ENCODE measurements at places on chromosomes 4 and X. TPM values are rescaled to one million over a fixed set of nuclear protein-coding genes. Genes with fewer than 3 reads are reported as not detected.

DNA sequence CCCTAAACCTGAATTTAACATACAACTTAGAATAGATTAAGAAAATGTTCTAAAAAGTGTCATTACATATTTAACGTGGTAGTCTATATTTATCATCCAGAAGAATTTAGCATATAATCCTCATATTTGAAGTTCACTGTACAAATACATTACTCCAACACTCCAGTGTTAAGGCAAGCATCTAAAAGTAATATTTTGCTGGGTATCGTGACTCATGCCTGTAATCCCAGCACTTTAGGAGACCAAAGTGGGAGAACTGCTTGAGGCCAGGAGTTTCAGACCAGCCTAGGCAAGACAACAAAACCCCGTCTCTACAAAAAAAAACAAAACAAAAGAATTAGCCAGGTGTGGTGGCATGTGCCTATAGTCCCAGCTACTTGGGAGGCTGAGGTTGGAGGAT, 24.8 kb downstream of the LRBA start:
- H3K27me3 ChIP-seq = no peaks in the 10 kb centered on the region
- H3K27ac ChIP-seq = no peak overlapping the region
- no peak for DNase-seq
- no peaks in the 10 kb centered on the region for H3K4me1 ChIP-seq

DNA sequence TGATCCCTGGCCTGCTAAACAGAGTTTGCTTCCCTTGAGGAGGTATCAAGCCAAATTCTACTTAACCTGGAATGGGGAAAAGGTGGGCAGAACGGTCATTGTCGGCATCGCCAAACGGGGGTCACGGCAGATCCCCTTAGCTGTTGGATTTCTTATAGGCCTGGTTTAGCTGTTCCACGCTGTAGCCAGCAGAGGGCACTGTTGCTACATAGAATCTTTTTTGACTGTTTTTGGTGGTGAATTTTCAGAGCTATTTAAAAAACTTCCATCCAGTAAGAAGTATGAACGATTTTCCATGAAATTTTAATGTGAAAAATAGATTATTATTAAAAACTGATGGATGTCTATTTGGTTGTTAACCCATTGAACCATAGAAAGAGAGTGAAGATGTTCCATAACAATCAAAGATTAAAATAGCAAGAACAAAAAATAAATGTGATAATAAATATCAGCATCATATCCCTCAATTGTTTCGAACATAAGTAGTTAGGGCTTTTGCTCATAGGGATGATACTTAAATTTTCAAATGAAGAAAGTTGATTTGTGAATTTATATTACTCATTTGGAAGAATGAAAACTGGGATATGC, 56.6 kb downstream of the LINC00632 start:
- DNase-seq = no peak
- H3K4me3 ChIP-seq = no peak overlapping the region
- no peak overlapping the region for H3K27ac ChIP-seq
- peaks cover 13% of the 10 kb centered on the region for H3K27me3 ChIP-seq

GRCh38 chr4:149988087-149988410, 90.2 kb upstream of the DCLK2 start:
- H3K27me3 ChIP-seq = no peaks in the 10 kb centered on the region
- no peaks in the 10 kb centered on the region for H3K36me3 ChIP-seq
- no peak overlapping the region for H3K4me3 ChIP-seq
- no peak overlapping the region for H3K27ac ChIP-seq
- DNase-seq = no peak

GRCh38 chr4:106195435-106195950, 120.5 kb downstream of the TBCK start:
- DNase-seq = no peak
- H3K36me3 ChIP-seq = peaks cover 10% of the 10 kb centered on the region
- H3K27me3 ChIP-seq = no peaks in the 10 kb centered on the region
- H3K4me3 ChIP-seq = no peak overlapping the region
- H3K27ac ChIP-seq = no peak overlapping the region

DNA sequence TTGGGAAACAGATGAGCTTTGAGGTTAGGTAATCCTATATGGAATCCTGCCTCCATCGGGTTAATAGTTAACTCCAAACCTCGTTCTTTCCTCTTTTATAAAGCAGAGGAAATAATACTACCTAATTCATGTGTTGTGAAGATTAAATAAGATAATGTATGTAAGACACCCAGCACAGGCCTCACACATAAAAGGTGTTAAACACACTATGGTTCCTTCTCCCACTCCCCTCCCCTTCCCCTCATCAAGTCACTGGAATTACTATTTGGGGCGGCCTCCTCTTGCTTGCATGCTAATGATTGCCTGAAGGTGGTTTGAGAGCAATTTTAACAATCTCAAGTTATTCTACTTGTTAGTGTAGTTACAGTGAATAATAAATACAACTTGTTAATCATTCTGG, 404.4 kb upstream of the RASGEF1B start:
- no peaks in the 10 kb centered on the region for H3K36me3 ChIP-seq
- no peak overlapping the region for H3K4me3 ChIP-seq
- DNase-seq = no peak
- H3K4me1 ChIP-seq = no peaks in the 10 kb centered on the region
- no peaks in the 10 kb centered on the region for H3K27me3 ChIP-seq

- H3K4me1 ChIP-seq = no peaks in the 10 kb centered on the region
- H3K27me3 ChIP-seq = no peaks in the 10 kb centered on the region
- H3K27ac ChIP-seq = no peak overlapping the region
- no peak for DNase-seq
- H3K36me3 ChIP-seq = no peaks in the 10 kb centered on the region
Observed at GRCh38 chrX:146243041-146243440, 425.4 kb downstream of the SLITRK2 start.

DNA sequence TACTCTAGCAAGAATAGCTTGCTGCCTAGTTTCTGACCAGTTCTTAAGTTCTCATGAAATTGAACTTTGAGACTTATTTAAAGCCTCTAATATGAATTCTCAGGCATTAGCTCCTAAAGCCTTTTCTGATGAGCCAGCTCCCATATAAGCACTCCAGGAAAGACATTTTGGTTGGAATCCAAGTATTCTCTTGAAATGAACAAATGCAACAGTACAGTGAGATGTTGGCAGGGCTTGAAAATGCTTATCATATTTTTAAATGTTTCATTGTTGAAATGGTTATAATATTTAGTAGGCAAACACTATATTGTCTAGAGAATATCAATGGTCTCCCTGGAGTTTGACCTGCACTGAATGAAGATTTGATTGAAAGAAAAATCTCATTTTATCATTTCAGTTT, 240.3 kb downstream of the ANK2 start:
- H3K36me3 ChIP-seq = peaks cover 5% of the 10 kb centered on the region
- H3K27ac ChIP-seq = no peak overlapping the region
- no peak overlapping the region for H3K4me3 ChIP-seq
- no peak for DNase-seq
- H3K4me1 ChIP-seq = peaks cover 61% of the 10 kb centered on the region

GRCh38 chr4:10077076-10077475, 39.5 kb downstream of the WDR1 start:
- peaks cover 99% of the 10 kb centered on the region for H3K36me3 ChIP-seq
- H3K27me3 ChIP-seq = no peaks in the 10 kb centered on the region
- DNase-seq = no peak
- no peak overlapping the region for H3K4me3 ChIP-seq

DNA sequence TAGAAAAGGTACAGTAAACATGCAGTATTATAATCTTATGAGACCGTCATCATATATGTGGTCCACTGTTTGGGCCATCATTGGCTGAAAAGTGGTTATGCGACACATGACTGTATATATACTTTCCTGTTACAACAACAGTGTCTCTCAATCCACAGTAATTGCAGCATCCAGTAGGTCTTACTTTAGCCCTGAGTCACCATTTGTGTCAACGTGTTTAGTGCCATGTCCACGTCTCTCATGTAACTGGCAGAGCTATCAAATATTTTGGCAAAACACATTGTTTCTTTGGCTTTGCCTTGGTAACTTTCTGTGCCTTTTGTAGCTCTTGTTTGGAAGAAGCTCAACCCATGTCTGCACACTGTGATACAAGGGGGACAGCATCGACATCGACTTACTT, 73.8 kb downstream of the CD38 start:
- no peak overlapping the region for H3K4me3 ChIP-seq
- peak overlapping the region; percentile 14 for H3K27ac ChIP-seq
- DNase-seq = no peak
- peaks cover 45% of the 10 kb centered on the region for H3K4me1 ChIP-seq
- no peaks in the 10 kb centered on the region for H3K27me3 ChIP-seq
- no peaks in the 10 kb centered on the region for H3K36me3 ChIP-seq

DNA sequence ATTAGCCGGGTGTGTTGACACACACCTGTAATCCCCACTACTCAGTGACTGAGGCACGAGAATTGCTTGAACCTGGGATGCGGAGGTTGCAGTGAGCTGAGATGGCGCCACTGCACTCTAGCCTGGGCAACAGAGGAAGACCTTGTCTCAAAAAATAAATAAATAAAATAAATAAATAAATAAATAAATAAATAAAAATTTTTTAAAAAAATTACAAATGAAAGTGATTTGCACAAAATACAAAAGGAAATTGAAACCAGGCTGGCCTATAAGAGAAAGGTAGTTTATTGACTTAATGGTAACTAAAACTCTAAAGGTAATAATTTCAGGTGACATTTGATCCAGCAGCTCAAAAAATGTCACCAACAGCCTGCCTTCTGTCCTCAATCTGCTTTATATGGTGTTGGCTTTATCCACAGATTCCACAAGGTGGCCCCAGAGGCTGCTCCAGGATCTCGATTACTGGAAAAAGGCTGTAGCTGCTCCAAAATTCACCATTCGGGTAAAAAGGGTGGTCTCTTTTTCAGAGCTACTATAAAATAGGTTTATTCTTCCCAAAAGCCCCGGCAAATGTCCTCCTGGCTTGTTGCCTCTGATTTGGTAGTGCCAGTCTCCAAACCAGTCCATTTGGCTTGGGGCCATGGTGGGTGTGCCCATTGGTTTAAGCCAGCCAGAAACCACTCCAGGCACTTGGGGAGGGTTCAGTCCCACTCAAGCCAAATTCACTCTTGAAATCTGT, 61.4 kb upstream of the TRIM2 start:
- no peak for DNase-seq
- peak overlapping the region; percentile 32 for H3K4me3 ChIP-seq
- no peaks in the 10 kb centered on the region for H3K36me3 ChIP-seq

- H3K4me3 ChIP-seq = no peak overlapping the region
- H3K4me1 ChIP-seq = peaks cover 31% of the 10 kb centered on the region
- peak; percentile 53 for DNase-seq
- H3K27ac ChIP-seq = no peak overlapping the region
- H3K36me3 ChIP-seq = no peaks in the 10 kb centered on the region
- no peaks in the 10 kb centered on the region for H3K27me3 ChIP-seq
Observed at GRCh38 chr4:99102634-99103033, 14.0 kb upstream of the ADH5 start.

DNA sequence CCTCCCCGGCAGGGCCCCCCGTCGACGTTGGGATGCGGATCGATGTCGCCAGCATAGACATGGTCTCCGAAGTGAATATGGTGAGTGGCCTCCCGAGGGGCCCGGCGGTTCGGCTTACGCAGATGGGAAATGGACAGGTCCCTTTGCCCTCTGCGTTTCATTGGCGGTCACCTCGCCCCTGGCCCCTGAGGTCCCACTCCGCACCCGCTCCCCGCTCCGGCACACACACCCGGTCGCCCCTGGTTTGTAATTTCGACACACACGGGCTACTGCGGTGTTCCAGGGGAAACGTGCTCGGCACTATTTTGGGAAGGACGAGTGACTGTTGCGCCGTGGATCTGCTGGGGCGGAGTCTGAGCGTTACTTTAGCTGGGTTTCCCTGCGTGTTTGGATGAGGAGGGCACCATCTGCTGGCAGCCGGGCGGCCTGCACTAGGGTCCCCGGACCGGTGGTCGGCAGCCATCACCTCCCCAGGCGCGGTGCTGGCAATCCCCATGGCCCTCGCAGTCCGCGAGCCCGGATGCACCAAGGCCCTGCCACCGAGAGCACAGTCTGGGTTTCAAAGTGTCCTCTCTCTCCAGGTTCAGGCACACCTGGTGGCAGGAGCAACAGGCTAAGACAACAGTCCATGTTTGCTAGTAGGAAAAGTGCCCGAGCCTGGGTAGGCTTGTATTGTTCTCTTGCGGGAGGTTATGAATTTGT, 1.2 kb downstream of the GABRB1 start:
- peaks cover 4% of the 10 kb centered on the region for H3K4me1 ChIP-seq
- no peak for DNase-seq
- no peaks in the 10 kb centered on the region for H3K36me3 ChIP-seq
- H3K27ac ChIP-seq = no peak overlapping the region
- no peaks in the 10 kb centered on the region for H3K27me3 ChIP-seq
- H3K4me3 ChIP-seq = peak overlapping the region; percentile 45

DNA sequence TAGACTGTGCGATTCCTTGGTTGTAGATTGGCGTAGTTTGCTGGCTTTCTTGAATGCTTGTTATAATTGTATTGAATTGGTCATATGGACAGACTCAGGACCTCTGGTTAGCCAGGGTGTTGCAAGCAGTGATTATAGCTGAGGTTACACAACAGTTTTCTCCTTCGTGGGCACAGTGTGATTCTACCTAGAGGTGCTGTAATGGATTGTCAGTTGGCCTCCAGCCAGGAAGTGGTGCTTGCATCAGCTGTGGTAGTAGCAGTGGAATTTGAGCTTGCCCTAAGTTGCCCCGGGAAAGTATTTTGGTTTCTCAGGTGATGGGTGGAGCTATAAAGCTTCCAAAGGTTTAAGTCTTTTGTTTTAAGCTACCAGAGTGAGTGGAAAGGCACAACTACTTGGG, 23.1 kb upstream of the GABRG1 start:
- H3K4me1 ChIP-seq = no peaks in the 10 kb centered on the region
- no peaks in the 10 kb centered on the region for H3K36me3 ChIP-seq
- H3K27ac ChIP-seq = no peak overlapping the region
- DNase-seq = no peak

DNA sequence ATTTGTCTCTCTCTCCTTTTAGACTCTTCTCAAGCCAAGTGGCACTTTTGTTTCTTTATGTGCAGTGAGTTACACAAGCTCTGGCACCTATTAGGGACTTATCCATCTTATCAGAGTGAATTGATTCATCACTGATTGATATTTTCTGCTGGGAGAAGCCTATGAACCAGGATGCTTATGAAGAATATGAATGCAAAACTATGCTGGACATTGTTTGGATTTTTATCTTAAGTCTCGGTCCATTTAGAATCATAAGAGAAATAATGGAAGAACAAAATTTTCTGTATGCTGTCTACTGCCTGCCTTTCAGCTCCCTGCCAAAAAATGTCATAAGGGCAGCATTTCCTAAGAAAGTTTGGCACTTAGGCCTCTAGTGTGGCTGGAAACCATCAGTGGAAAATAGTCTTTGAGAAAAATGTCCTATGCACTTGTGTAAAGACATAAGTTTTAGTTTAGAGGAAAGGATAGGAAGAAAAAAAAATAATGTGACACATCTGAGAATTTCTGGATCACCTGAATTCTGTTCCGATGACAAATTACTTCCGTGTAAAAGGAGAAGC, 365.7 kb upstream of the MAD2L1 start:
- H3K27me3 ChIP-seq = no peaks in the 10 kb centered on the region
- no peaks in the 10 kb centered on the region for H3K4me1 ChIP-seq

GRCh38 chr4:13635286-13635799, 7.8 kb upstream of the BOD1L1 start:
- H3K4me1 ChIP-seq = peaks cover 2% of the 10 kb centered on the region
- H3K4me3 ChIP-seq = no peak overlapping the region
- DNase-seq = no peak

GRCh38 chrX:121733514-121733913, 686.1 kb downstream of the GLUD2 start:
- H3K36me3 ChIP-seq = no peaks in the 10 kb centered on the region
- H3K4me1 ChIP-seq = no peaks in the 10 kb centered on the region
- no peak for DNase-seq
- H3K27me3 ChIP-seq = no peaks in the 10 kb centered on the region

MYL5 gene
- 9.7 TPM for total RNA-seq

PAPSS1 gene
- 18.7 TPM for total RNA-seq

MUC7 gene
- not detected for total RNA-seq

ADH1A gene
- 0.99 TPM for total RNA-seq

FAM47E gene
- total RNA-seq = 2.2 TPM
